Activated CD4-positive, alpha-beta T cell treated with anti-CD3 and anti-CD28 coated beads, Interleukin-10, Interleukin-2, amounts not matched to agents 100 ng/mL and 50 ng/mL, durations not matched to agents 16 hours and 8 hours (primary cell): ENCODE measurements at places on chromosomes 5 and 9.

DNA sequence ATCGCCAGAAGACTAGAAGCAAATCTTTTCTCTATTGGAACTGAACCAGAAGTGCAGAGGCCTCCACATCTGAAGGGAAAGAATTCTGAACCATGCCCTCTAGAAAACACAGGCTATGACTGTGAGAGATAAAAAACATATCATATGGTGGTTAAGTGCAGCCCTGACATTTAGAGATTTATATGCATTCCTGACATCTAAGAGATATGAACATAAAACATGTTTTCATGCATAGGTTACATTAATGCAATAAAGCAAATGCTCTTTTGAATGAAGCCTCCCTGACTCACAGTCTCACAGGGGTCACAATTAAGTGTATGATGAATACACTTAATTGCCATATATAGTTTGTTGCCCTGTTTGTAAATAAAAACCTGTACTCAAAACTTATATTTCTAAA, 28.9 kb upstream of the CKMT2 start:
- no peak for DNase-seq

DNA sequence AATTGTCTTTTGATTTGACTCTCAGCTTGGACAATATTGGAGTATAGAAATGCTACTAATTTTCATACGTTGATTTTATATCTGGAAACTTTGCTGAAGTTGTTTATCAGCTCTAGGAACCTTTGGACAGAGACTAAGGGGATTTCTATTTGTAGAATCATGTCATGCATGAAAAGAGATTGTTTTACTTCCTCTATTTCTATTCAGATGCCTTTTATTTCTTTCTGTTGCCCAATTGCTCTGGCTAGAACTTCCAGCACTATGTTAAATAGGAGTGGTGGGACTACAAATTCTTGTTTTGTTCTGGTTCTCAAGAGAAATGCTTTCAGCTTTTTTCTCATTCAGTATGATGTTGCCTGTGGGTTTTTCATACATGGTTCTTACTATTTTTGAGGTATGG, 112.8 kb upstream of the CDH12 start:
- no peak for DNase-seq

- DNase-seq: no peak
Measured at GRCh38 chr5:139131465-139131864, 66.7 kb downstream of the SIL1 start.

- no peak for DNase-seq
Measured at GRCh38 chr9:10534850-10535249, 78.0 kb downstream of the PTPRD start.

DNA sequence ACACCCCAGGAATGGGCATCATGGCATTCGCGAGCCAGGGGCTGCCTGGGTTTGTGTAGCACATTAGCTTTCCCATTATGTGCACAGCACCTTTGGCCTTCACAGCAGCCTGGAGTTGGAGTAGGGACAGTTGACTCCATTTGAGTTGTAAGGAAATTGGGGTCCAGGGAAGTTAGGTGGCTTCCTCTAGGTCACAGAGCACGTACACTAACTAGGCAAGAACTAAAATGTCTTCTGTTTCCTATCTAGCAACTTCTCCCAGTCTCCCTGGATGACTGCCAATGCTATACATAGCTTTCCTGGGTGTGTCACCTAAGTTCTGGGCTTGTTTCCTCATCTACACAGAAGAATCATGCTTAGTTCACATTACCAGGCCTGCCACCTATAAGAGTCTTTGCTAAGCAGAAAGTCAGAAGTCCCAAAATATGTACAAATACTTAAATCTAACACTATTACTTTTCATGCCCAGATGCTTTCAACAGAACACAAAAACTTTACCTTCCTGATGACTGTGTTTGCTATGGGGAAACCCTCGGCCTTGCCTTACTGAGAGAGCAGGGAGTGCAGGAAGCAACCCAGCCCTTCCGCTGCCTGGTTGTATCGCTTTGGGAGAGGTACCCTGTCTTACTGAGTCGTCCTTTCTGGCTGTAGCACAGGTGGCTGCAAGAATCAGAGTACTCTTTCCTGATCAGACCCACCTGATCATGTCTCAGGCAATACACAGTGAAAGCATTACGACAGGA, 12.0 kb downstream of the MACROH2A1 start:
- DNase-seq: no peak

DNA sequence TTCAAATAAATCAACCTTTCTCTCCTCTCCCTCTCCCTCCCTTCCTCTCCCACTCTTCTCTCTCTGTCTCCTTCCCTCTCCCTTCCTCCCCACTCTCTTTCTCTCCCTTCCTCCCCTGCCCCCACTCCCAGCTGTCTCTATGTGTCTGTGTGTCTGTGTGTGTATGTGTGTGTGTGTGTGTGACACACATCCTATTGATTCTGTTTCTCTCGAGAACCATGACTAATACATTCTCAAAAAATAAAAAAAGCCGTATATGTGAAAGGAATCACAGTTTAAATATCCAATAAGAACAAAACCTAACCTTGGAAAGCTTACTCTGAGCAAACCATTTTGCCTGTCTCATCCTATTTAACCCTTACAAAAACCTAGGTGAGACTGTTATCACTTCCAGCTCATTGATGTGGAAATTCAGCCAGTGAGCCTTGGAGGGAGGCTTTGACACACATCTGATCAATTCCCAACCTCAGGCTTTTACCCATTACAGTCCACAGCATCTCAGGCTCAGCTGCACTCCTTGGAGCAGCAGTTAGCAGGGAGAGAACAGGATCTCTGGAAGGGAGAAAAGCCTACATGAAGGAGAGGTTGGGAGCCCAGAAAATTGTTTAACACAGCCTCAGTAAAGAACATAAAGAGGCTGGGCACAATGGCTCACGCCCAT, 8.3 kb downstream of the HSD17B3 start:
- no peak for DNase-seq

DNA sequence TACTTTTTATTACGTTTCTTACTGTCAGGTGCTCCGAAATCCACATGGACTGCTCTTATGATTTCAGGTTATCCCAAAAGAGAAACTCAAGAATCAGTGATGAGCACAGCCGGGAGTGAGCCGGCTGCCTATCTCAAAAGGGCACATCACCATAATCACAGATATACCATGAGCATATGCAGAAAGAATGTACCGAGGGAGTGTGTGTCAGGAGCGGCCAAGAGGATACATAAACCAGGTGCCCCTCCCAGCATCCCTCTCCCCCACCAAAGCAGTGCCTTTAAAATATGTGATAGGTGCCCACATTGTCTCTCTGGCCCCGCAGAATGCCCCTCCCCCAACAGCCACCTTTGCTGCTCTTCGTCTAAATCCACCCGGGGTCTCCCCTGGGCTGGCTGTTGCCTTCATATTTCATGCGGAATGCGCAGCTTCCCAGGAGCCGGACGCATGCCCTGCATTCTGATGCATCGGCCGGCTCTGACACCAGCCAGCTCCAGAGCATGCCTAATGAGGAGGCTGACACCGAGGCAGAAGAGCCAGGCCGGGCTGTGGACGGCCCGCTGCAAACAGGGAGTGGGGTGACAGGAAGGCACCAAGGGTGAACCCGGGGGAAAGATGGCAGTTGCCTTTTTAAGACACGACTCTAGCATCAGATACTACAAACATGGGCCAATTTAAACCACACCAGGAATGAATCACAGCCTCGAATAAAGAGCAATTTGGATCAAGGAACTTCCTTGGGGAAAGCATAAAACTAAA, 652.3 kb downstream of the BNC2 start:
- DNase-seq: no peak

GRCh38 chr5:111271885-111272284, 47.7 kb downstream of the CAMK4 start:
- no peak for DNase-seq

DNA sequence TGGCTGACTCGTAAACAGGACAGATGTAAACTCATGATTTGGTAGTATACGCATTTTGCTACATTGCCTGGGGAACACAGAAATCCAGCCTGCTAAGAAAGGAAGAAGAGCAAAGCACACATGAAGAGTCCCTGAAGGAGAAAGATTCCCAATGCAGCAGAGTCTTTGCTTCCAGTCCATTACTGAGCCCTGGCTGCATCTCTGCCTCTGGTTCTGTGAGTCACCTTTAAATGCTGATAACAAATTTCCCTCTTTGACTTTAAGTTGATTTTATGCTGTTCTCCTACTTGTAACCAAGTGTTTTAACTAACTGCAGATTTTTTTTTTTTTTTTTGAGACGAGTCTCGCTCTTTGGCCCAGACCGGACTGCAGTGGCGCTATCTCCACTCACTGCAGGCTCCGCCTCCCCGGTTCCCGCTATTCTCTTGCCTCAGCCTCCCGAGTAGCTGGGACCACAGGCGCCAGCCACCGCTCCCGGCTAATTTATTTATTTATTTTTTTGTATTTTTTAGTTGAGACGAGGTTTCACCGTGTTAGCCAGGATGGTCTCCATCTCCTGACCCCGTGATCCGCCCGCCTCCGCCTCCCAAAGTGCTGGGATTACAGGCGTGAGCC, 8.5 kb upstream of the PRXL2C start:
- DNase-seq: no peak

- no peak for DNase-seq
Measured at GRCh38 chr5:179268966-179269693, 76.1 kb downstream of the ADAMTS2 start.

DNA sequence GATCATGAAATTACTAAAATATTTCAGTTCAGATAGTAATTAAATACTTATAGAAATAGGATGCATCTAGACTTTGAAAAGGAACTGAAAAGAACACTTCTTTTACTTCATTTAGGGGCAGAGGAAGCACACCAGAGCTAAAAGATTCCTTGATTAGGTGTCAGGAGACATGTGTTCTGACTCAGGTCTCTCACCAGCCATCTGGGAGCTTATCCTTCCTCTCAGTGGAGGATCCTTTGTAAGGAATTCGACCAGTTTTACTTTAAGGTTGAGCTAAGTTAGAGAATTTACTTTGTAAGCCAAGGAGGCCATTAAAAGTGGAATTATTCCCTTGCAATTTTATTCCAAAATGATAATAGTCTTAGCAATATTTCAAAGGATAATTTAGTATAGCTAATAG, 16.7 kb downstream of the VCAN start:
- DNase-seq: no peak

DNA sequence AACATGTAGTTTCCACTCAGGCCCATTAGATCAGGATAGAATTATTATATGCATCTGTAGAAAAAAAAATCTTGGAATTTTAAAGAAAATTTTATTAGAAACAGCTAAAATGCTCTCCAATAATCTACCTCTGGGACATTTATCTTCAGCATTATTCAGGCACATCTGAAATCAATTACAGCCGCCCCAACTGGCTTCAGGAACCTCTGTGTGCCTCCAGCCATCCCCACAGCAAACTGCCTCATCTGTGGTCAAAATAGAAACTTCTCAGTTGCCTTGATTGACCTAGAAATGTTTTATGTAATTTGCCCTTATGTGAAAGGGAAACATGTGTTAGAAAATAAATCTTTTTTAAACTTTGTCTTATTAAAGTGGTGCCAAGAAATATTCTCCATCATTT, 120.1 kb upstream of the LPAR1 start:
- DNase-seq: no peak

DNA sequence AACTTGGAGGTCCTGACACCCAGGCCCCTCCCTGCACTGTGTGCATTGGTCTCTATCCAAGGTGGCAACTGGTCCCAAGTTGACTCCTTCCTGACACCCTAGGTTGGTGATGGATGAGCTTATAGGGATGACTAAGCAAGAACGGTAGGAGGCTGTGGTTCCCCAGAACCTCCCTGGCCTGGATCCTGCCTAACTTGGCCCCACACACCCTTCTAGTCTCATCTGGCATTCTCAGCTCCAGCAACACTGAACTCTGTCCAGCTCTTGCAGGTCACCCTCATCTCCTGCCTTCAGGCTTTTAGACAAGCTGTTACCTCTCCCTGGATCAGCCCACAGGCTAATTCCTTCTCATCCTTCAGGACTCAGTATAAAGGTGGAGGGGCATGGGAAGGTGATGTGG, 16.5 kb downstream of the AQP3 start:
- no peak for DNase-seq

DNA sequence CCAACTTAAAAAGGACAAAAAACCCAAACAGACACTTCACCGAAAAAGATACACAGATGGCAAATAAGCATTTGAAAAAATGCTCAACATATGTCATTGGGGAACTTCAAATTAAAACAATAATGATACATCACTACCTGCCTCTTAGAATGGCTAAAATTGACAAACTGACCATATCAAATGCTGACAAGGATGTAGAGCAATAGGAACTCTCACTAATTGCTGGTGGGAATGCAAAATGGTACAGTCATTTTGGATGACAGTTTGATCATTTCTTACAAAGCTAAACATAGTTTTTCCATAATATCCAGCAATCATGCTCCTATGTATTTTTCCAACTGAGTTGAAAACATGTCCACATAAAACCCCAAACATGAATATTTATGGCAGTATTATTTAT, 58.9 kb upstream of the RAPGEF6 start:
- DNase-seq: no peak

DNA sequence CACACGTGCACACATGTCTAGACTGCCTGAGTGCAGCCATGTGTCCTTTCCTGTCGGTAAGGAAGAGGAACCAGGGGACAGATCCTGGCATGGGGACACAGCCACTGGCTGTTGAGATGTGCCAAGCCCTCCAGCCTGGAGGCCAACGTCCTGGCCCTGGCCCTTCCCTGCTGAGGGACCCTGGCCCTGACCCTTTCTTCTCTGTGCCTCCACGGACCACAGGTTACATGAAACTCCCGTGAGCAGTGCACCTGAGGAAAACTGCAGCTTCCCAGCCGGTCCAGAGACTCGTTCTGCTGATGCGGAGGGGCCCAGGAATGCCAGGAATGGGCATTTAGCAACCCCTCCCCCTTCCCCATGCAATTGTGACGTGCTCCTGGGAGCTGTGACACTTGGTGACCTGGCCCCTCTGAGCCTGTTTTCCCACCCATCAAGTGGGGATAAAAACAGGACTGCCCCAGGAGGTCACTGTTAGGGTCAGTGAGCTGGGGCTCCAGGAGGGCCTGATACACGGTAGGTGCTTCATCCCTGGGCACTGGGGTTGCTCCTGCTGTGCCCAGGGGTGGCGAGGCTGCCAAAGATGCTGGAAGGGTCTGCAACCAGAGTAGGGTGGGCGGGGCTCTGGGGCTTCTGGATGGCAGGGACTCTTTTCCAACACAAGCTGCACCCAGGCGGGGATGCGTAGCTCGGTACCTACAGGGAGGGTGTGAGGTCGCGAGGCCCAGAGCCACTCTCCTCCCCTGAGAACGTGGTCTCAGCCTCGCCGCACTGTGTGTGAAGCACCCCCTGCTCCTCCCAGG, 151.5 kb downstream of the C9orf50 start:
- no peak for DNase-seq

GRCh38 chr9:132986640-132987620, 8.4 kb downstream of the GFI1B start:
- DNase-seq: no peak
